ENCODE measurements at places on chromosomes 16 and 17.

DNA sequence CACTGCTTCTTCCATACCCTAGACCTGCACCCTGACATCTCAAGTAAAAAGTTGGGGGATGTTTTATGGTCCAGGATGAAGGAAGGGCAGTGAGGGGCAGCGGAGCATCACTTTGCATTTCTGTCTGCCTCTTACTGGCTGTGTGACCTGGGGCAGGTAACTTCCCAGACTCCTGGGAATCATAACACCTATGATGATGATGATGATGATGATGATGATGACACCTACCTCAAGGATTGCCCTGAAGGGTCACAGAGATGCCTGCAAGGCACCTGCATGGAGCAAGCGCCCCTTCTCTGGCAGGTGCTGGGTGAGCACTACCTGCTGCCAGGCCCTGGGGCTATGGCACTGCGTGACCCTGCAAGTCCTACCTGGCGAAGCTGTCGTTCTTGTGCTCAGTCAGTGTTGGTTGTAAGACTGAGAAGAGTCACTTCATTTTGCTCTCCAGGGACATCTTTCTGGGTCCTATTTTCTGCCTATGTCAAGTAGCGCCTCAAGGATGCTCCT, 46.2 kb upstream of the STH start:
- DNase-seq: no peak

GRCh38 chr17:15947976-15948752, 3.2 kb downstream of the ADORA2B start:
- DNase-seq: no peak

GRCh38 chr17:6135236-6135635, 65.1 kb downstream of the WSCD1 start:
- DNase-seq: no peak

DNA sequence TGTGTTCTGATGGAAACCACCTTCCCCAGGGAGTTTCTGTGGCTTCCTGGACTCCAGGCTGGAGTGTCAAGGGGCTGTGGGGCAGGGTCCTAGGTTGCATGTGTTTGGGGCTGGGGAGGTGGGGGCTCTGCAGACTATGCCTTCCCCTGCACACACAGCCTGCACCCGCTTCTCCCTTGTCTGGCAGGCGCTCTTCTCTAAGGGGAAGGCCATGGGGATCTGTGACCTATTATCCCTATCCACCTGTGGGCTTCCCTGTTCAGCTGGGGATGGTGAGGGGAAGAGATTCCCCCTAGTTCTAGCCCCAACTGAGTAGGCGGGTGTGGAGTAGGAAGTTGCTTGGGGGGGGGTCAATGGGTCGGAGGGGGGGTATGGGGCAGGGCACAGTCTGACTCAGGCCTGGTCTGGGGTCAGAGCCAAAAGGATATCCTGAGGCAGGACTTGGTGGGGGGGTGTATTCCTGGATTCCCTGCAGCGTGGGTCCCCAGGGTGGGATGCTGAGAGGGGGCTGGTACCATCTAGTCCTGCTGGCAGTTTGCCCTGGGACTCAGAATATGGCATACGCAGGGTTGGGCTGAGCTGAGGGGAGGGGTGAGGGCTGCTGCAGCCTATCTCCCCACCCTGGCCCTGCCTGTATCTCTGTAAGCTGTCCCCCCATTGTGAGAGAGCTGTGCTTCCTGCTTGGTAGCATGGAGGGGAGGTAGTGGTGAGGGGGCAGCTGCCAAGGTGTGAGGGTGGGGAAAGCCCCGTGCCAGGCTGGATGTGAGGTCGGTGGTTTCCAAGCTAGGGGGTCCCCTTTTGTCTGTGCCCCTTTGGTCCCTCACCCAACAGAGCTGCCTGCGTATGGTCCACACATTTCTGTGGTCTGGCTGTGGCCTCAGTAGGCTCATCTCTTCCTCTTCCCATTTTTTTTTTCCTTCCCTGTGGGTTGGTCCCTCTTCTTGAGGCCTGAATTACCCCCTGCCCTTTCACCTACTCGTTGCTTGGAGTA, 14.7 kb downstream of the RARA start:
- peak; percentile 69 for DNase-seq

All from activated CD4-positive, alpha-beta T cell treated with anti-CD3 and anti-CD28 coated beads, Interleukin-10, Interleukin-2, amounts not matched to agents 100 ng/mL and 50 ng/mL, durations not matched to agents 16 hours and 8 hours (primary cell).